Activated CD8-positive, alpha-beta memory T cell treated with anti-CD3 and anti-CD28 coated beads, Interleukin-2, amount 50 U/mL, for 48 hours (primary cell): ENCODE measurements at places on chromosomes 12 and 14.

DNA sequence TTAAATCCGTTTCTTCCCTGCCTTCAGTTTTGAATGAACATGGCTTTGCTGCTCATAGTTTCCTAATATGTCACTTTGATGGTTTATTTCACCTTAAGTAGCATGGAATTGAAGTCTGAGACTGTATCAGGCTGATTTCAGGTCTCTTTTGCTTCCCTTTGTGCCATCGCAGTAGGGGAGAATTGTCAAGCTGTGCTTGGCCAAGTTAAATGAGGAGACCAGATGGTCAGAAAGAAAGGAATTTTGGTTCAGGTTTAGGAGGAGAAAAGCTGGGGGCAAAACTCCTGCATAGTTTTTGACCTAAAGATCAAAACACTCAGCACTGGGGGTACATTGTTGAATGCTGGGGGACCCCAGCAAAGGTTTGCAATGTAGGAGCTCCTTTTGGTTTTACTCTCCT is 398.4 kb downstream of the NUAK1 start:
- DNase-seq = no peak

GRCh38 chr12:68835333-68835908 is 27.4 kb downstream of the MDM2 start:
- DNase-seq = no peak

- no peak for DNase-seq
Observed at GRCh38 chr14:82689948-82690347, 1156.3 kb upstream of the SEL1L start.

GRCh38 chr14:67241411-67242167 is at the start of gene PALS1:
Gene PALS1 (plus strand): TSS chr14:67241435. CDS start chr14:67279171, 37,736 bp downstream.
- no peak for DNase-seq

DNA sequence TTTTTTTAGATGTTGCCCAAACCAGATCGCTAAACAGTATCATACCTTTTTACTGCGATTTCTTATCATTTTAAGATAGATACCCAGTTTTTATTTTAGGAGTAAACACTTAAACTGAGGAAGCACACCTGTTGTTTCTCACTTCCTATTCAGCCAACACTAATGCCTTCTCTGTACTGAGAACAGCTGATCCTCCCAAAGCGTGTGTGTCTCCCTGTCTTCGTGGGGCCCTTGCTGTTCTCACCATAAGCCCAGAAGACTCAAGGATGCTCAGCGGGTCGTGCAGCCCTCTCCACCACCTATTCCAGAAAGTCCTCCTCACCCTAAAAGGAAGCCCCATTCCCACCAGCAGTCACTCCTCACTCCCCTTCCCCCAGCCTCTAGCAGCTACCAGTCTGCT is 14.8 kb downstream of the PPP2R5C start:
- no peak for DNase-seq

- no peak for DNase-seq
Observed at GRCh38 chr12:8554451-8555195, 13.9 kb upstream of the CLEC4E start.

DNA sequence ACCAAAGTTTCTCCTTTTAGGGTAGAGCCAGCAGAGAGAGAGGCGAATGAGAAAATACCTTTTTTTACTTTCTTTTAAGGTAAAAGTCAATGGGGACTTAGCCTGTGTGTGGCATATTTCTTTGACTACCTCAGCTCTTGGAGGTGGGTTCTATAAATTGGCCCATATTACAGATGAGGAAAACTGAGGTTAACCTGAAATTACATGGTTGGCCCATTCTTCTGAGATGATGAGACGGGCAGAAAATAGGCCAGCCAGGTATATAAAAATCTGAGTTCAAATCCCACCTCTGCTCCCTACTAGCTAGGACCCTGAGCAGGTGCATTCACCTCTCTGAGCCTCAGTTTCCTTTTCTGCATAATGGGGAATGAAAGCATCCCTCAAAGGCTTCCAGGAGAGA is 22.4 kb downstream of the LHX5 start:
- no peak for DNase-seq

- DNase-seq = peak; percentile 82
Observed at GRCh38 chr12:1634590-1635191, 5.7 kb downstream of the WNT5B start.

DNA sequence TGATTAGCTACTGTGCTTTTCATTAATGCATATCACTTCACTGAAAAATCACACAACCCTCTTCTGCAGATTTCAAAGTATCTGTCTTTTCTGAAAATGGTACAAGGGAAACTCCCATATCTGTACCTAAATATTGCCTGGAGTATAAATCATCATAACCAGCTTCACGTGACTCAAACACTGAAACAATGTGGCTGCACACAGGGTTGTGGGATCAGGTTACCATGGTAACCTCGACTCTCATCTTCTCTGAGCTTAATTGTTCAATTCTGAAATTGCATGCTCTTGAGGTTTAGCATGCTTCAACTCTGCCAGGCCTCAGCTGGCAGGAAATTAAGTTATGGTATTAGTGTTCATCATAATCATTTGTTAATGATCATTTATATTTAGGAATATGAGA is 77.5 kb upstream of the CPSF6 start:
- no peak for DNase-seq

- no peak for DNase-seq
Observed at GRCh38 chr12:27284751-27285150, 40.7 kb downstream of the STK38L start.

- DNase-seq = no peak
Observed at GRCh38 chr12:119014368-119014767, 33.0 kb downstream of the SRRM4 start.

- DNase-seq = no peak
Observed at GRCh38 chr12:57996520-57996919, 55.2 kb downstream of the ATP23 start.

DNA sequence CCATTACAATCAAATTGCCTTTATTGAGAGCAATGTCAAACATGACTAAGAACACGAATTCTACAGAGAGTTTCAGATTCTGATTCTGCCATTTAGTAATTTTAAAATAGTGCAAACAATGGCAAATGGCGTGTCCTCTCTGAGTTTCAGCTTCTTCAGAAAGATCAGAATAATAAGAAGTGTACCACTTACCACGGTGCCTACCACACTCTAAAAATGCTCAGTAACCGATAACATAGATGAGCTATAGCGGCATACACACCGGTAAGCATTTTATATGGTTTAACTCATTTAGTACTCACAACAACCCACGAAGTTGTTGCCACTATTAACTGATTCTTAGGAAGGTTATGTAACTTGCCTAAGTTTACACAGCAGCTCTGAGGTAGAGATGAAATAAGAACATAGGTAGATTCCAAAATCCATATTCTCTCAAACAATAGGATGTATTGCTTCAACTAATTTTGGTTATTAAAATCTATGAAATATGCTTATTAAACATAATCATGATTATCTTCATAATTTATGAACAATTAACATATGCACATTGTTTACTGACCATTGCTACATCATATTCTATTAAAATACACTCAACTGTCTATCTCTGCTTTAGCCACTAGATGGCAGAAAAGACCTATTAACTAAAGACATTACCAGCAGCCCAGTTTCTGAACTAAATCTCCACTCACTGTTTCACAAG is 38.3 kb downstream of the SLC6A15 start:
- no peak for DNase-seq

- no peak for DNase-seq
Observed at GRCh38 chr12:65022960-65023359, 98.1 kb downstream of the WIF1 start.

DNA sequence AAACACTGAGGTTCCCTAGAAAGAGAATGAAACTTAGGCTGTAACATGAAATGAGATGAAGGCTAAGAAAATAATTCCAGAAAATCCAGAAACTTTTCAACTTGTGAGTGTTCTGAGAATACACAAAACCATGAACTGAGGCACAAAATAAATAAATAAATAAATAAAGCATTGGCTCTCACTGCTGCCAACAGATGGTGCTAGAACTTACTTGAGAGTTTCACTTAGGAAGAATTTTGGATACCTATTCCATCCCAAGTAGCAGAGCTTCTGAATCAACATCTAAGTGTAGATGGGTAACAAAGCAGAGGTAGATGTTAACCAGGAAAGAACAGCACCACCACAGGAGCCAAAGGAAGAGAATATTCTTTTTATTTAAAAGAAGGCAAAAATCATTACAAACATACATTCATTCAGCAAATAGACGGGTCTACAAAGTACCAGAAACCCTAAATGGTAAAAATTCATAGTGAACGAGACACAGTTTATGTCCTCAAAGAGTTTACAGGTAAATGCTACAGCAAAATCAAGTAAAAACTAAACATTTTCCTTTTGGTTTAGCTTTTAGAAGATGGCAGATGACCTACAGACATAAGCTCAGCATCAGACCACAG is 16.7 kb downstream of the EPS8 start:
- no peak for DNase-seq

DNA sequence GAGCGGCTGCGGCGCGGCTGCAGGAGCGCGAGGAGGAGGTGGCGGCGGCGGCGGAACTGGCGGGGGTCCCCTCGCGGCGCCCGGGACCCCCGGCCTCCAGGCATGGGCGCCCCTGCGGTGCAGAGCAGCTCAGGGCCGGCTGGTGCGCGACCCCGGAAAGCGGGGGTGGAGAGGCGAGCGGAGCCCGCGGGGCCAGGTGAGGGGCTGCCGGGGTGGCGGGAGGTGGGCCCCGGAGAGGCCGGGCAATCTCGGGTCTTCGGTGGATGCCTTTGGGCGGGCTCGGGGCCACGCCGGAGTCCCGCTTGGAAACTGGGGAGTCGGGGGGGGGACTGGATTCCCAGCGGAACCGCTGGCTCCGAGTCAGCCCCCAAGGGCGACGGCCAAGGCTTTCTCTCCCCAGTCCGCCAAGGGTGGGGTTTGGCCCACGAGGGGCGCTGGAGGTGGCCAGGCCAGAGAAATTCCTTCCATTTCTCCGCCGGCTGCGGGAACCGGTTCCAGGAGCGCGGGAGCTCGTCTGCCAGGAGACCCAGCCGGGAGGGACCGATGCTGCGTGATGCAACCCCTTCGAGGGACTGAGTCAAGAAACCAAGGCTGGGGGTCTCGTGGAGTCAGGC is 13.9 kb upstream of the NR4A1 start:
- peak; percentile 62 for DNase-seq

- no peak for DNase-seq
Observed at GRCh38 chr14:67986131-67986841, 166.7 kb downstream of the RAD51B start.

DNA sequence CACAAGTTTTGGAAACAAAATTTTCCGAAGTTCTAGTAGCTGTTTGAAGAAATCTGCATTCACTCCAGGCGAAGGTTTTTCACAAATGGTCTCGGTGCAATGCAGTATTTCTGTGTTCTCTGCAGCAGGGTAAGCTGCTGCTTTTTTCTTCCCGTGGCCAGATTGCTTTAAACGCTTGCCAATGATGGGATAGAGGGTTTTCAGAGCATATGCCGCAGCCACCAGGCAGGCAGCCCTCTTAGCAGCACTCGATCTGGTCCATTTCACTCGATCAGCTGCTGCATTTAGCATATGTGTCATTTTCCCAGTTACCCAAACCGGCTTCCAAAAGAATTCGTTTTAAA is 315 bp downstream of the ABCD2 start:
- DNase-seq = no peak
